ENCODE measurements at places on chromosomes 13 and 19.
A peak's percentile ranks its signal among the peaks of the same experiment; 100 is the strongest.

DNA sequence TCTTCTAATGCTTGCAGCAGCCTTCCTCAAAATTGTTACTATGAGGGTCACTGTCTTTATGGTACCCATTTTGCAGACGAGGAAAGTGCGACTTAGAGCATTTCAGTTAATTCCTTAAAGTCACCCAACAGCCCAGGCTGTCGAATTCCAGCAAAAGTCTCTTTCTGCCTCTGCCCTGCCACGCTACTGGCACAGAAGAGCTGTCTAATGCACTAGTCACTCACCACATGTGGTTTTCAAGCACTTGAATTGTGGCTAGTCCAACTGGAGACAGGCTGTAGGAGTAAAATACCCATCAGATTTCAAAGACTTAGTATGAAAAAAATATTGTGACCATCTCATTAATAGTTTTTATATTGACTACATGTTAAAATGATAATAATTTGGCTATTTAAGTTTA is 1.7 kb downstream of the FPR1 start:
- no peak for DNase-seq

DNA sequence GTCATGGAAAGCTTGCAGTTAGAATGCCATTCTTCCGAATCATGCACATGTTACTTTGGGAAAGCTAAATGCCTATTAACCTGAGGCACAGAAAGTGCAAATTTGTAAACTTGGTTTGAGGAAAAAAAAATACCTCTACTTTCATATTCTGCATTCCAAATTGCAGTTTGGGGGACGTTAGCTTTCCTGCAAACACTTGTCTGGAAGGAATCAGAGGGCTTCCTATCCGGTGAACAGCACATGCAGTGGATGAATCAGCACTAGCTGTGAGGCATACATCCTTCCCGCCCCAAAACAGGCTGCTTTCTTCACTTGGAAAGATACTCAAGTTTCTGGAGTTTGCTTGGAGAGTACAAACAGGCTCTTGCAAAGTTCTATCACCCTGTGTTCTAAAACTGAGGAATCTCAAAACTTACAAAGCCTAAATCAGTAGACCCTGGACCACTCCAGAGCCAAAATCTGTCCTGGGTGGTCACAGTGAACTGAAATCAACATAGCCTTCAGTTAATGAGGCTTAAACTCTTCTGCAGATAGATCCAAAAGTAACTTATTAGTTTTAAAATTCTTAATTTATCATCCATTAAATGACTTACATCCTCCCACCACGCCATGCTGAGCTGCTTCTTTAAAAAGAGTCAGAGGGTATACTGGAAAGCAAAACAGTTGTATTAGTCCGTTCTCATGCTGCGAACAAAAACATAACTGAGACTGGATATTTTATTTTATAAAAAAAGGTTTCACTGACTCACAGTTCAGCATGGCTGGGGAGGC is 802.3 kb upstream of the ARGLU1 start:
- no peak for DNase-seq

GRCh38 chr13:84649853-84650252 is 767.6 kb upstream of the SLITRK1 start:
- no peak for DNase-seq

- peak; percentile 78 for DNase-seq
Measured at GRCh38 chr19:13154241-13154778, 4.1 kb downstream of the IER2 start.

DNA sequence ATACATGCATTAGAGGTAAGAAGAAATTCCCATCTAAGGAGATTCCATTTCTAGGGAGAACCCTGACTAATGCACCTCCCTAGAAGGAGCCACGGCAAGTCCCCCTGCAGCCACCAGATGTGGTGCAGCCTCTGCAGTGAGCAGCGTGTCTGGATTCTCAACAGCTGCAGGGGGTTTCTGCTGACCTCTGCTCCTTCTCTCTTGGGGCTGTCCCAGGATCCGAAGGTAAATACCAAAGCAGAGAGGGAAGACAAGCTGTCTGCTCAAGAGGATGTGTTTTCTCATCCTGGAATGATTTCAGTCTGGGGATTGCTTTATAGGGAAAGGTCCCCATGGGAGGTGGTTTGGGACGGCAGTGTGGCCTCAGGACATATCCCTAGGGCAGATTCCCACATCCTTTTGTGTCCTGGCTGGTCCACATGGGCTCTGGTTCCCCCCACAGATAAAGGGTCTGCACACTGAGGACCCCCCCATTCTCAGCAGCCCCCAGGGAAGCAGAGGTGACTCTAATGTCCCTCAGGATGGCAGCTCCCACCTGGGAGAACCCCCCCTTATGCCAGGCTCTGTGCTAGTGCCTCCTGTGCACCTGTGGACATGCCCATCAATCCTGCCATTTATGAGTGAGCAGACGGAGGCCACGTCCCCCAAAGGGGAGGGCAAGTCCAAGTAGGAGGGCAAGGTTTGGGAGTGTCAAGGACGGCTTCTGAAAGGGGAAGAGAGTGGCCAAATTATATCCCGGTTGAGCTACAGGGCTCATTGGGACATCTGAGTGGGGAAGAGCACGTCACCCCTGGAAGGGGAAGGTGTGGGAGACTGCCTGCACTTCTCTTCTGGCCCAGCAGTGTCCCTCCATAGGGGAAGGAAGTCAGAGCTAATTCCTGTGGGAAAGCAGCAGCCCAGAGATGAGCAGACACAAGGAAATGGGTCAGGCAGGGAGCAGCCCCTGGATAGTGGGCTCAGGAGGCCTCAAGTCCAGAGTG is 10.2 kb upstream of the OR10H5 start:
- no peak for DNase-seq

- DNase-seq = no peak
Measured at GRCh38 chr13:31591642-31592233, 147.6 kb upstream of the RXFP2 start.

GRCh38 chr13:26184791-26185250 is 37.3 kb downstream of the RNF6 start:
- DNase-seq = peak; percentile 54

GRCh38 chr19:33348301-33349010 is 25.1 kb upstream of the CEBPG start:
- no peak for DNase-seq

DNA sequence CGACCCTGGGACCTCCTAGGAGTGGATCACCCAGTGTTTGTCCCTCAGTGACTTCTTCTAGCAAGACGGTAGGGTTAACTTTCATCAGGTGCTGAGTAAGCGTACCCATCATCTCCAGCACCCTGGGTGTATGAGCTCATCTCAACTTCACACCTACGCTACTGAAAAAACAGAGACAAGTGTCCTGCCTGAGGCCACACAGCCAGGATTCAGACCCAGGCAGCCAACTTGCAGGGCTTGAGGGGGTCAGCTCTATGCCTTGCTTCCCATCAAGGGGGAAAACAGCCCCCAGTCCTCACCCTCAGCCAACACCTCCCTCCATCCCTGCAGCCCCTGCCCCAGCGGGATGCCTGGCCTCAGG is 4.6 kb downstream of the TLE2 start:
- DNase-seq = no peak

DNA sequence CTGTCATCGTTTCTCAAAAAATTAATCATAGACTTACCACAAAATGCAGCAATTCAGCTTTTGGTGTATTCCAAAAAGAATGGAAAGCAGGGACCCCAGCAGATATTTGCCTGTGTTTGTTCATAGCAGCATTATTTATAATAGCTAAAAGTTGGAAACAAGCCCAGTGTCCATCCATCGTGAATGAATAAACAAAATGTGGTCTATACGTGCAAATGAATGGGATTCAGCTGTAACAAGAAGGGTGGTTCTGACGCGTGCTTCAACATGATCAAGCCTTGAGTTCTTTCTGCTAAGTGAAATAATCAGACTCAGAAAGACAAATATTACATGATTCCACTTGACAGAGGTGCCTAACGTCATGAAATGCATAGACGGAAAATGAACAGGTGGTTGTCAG is 36.4 kb downstream of the PSG11 start:
- no peak for DNase-seq

- DNase-seq = no peak
Measured at GRCh38 chr13:107518292-107518691, 697.0 kb downstream of the LIG4 start.

- DNase-seq = no peak
Measured at GRCh38 chr19:43450545-43450997, 14.8 kb downstream of the LYPD3 start.

DNA sequence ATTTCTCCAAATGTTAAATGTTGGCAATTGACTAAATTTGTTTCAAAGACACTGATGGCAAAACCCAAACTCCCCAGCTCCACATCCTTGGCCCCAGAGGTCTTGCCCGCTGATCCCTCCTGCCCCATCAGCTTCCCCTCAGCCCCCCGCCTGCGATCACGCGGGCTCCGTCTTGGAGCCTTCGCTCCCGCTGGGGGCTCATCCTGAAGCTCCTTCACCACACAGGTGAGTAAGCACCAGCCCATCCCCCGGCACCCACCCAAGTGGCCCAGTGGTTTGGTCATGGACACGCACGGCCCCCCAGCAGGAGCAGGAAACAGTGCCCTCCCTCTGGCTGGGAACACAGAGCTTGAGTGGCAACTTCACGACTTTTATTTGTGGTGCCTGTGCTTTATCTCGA is 14.9 kb downstream of the EPS8L1 start:
- DNase-seq = no peak

DNA sequence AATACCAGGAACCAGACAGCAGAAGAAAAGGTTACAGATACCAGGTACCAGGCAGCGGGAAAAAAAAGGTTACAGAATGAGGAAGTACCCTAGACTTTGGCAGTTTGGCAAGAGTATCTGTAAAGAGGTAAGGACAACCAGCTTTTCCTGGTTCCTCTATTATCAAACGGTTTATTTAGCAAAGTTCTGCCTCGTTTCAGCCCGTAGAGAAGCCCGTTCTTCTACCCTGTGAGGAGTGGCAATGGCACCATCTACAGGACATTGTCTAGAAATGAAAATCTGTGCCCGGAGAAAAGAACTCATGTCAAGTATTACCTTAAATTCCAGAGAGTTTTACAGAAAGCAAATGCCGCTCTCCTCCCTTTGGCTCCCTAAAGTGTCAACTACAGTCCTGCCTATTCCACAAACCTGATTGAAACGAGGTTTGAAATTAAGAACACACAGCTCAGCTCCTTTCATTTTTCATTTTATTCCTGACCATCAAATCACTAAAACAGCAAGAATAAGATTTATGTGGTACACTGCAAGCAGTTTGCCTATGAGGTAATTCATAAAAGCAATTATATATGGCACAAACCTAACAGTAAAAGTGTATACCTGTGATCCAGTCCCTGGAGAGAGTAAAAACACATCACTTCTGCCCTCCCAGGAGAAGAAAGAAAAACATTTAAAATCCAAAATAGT is 226.3 kb downstream of the SLC7A1 start:
- no peak for DNase-seq

DNA sequence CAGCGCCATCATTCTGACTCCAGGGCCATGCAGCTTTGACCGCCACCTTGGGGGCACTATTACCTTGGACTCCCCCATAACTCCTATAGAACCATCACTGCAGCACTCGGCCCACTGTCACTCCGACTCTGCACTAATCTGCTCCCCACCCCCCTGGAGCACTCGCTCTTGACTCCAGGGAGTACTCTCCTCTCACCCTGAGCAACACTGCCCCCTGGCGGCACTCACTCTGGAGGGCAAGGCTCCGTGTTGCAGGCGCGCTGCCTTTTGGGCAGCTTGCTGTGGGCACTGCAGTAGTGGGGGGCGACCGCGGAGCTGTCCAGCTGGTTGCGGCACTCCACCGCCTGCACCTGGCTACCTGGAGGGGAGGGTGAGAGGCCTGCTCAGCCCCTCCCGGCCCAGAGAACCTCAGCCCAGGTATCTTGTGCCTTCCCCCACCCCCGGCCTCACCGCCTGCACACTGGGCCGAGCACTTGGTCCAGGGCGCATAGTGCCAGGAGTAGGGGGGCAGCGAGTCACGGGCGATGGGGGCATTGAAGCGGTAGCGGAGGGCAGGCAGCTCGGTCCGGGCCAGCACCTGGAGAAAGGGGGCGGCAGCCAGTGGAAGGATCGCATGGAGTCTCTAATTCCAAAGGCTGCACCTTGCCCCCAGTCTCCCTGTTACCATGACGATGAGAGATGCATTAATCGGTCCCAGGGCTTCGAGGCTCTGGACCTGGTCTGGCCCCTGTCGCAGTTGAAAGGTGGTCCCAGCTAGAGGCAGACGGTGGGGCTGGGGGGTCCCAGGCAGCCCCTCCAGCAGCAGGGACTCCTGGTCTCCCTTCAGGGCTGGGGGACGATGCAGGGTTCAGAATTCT is 8.9 kb upstream of the MYO1F start:
- DNase-seq = no peak

GRCh38 chr13:36344173-36344572 is 2.0 kb downstream of the SPART start:
- DNase-seq = no peak

DNA sequence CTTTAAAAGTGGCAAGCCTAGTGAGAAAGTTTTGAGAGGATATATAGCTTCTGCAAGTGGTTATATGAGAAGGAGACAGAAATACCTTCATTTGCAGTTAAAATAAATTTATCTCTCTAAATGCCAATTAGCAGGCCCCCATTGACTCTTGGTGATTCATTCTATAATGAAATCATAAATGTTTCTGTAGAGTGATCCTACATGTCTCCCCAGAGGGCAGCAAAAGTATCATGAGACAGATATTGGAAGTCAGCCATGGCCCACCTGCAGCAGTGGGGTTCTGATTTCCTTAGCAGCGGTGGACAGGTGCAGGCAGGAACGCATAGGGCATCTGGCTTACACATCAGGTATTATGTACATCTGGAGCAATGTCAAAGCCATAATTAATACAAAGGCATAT is 385.4 kb upstream of the SLC10A2 start:
- no peak for DNase-seq

DNA sequence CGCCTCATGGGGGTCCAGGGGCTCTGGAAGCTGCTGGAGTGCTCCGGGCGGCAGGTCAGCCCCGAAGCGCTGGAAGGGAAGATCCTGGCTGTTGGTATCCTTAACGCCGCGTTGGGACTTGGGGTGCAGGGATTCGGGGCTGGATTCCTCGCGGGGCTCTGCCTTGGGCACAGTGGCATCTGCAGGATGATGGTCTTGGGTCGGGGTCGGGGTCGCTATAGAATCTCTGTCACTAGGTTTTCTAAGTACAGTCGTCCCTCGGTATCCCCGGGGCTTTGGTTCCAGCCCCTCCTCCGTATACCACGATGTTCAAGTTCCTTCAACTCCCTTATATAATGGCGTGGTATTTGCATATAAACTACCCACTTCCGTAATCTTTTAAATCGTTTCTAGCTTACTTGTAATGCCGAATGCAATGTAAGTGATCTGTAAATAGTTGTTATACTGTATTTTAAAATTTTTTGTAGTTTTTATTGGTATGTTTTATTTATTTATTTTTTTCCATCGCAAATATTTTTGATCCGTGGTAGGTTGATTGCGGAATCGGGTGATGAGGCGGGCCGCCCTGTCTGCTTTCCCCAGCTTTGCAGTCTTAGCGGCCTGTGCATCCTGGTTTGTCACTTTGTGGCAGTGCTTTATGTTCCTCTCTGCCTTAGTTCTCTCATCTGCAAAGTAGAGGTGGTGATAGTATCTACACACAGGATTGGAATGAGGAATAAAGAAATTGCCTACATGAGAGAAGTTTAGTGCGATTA is 606 bp downstream of the ERCC5 start:
- peak; percentile 31 for DNase-seq
